ENCODE measurements at places on chromosomes 2 and 18.

GRCh38 chr2:62658891-62659290 lies 46.6 kb upstream of the EHBP1 start:
- no peak for DNase-seq

DNA sequence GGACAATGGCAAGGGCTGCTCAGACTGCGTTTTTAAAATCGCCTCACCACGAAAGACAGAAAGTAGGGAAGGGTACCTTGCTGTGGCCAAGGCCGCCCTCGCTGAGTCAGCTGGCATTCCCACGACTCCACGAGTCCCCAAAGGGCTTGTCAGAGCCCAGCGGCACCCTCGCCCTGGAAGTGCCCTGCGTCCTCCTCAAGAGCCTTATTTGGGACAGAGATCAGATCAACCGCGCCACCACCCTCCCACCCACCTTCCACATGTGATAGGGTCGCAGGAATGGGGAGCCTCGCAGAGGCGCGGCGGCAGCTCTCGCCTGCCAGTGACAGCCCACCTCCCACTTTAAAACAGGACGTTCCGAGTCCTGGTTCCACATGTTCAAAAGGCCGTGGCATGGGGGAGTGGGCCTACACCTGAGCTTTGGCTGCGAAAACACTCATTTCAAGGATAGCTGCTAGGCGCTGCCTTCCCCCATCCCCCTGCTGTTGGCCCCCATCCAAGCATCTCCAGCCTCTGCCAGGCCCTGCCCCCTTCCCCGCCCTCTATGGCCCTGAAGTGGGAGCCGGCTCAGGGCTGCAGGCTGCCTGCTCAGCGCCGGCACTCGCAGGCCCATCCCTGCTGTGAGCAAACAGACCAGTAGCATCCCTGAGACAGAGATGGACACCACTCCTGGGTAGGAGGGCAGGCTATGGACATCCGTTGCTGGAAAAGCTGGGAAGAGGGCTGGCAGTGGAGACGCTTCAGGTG lies 38.1 kb upstream of the ARHGEF4 start:
- DNase-seq: no peak

DNA sequence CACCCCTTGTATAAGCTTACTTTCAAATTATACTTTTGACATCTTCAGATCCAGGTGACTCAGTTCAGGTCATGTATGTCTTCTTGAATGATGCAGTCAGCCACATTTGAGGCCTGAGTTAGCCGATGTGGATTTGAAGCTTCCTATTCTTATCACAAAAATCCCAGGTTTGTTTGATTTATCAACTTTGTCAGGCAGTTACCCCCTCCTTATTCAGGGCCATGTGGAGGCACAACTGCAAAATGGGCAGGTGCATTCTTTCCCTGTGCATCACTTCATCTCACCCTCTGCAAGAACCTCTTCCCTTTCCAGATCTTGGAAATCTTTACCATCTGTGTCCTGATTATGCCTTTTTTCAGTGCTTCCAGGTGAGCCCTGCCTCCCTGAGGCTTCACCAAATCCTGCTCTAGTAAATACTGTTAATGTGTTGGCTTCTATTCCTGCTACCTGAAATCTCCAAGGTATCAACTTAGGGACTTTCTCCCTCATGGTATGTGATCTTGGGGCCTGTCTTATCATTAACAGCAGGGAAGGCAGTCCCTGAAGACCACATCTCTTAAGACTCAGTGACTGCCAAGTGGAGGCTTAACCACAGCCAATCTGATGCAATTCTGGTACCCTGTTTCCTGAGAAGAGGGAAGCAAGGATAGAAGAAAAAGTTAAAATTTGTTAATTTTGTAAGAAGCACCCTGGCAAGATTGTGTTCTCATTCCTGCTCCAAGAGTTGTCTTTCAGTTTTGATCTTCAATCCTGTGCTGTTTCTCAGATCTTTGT lies 9.4 kb upstream of the ARHGAP28 start:
- no peak for DNase-seq

- no peak for DNase-seq
Observed at GRCh38 chr2:86746939-86747338, 26.8 kb downstream of the RMND5A start.

DNA sequence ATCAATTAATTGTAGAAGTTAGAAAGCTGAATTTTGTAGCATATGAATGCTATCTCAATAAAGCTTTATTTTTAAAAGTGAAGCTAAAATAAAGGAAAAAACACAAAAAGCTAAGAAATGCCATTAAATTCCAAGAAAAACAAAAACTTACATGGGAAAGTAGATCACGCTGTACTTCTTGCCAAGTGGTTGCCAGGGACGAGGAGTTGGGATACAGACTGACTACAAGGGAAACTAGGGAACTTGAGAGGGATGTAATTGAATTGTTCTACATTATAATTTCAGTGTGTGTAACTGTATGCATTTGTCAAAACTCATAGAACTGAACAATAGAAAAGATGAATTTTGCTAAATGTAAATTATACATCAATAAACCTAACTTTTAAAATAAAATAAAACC lies 108.1 kb downstream of the DYM start:
- no peak for DNase-seq

GRCh38 chr2:224158831-224159230 lies 119.7 kb upstream of the SERPINE2 start:
- DNase-seq: no peak

- DNase-seq: no peak
Observed at GRCh38 chr2:189685540-189686229, 11.2 kb downstream of the ANKAR start.

GRCh38 chr2:35114765-35115164 lies 1240.8 kb upstream of the CRIM1 start:
- DNase-seq: no peak

DNA sequence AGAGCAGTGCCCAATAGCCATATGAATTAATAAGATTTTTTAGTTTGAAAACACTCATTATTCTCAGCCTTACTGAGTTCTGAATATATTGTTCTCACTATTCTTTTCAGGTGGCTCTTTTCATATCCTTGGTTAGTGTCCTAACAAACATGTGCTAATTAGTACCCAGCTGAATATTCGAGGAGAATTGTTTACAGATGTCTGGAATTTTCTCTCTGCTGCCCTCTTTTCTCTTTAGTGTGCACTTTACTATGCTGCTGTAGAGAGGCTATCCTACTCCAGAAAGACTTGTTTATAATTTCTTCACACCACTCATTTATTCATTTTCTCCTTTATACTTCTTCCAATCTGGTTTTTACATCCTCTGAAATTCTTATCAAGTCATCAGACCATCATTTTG lies 405.3 kb downstream of the SPAG16 start:
- DNase-seq: no peak

DNA sequence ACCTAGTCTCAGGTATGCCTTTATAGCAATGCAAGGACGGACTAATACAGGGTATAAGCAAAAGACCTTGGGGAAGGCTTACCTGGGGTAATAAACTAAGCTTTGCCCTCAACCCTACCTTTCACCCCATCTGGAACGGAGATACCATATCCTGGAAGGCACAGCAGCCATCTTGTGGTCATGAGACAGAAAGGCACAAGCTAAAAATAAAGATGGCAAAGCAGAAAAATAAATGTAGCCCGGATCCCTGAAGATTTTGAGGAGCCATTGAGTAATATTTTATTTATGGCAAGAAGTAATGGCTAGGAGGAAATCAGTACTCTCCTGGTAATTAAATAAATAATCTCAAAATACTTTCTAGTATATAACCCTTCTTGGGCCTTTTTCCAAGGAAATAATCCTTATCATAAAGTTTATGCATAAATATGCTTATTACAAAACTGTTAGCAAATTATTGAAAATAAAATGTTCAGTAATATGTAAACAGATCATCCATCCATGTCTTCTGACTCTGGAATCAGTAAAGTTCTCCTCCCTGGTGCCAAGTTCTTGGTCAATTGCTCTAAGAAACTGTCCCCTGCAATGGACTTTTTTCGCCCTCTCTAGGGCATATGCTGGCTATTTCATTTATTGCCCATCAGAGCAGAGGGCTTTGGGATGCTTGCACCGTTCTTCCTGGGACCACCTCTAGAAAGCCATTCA lies 198.7 kb downstream of the SPP2 start:
- no peak for DNase-seq

DNA sequence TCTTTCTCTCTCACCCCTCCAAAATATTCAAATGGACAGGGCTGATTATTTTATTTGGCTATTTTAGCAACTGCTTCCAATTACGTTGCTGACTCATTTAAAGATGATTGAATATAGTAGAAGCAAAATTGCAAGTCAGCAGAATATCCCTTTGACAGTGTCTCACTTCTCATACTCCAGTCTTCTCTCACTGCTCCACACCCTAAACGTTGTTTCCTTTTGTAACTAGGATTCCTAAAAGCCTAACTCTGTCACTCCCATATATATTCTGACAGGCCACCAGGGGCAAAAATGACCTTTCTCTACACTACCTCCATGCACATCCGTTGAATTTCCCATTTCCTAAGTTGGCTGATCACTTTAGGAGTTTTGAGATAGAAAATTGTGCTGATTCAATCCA lies 351.1 kb downstream of the RND3 start:
- DNase-seq: no peak

GRCh38 chr2:212915121-212915782 lies 236.2 kb downstream of the IKZF2 start:
- DNase-seq: no peak

GRCh38 chr2:129891341-129892320 lies 87.8 kb upstream of the RAB6C start:
- no peak for DNase-seq

DNA sequence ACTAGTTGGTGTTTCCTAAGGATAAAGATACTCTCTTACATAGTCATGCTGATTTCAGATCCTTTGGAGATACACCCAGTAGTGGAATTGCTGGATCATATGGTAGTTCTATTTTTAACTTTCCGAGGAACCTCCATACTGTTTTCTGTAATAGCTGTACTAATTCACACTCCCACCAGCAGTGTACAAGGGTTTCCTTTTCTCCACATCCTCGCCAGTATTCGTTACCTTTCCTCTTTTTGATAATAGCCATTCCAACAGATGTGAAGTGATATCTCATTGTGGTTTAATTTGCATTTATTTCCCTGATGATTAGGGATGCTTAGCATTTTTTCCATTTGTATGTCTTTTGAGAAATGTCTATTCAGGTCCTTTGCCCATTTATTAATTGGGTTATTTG lies 34.0 kb downstream of the ACTR2 start:
- DNase-seq: no peak

DNA sequence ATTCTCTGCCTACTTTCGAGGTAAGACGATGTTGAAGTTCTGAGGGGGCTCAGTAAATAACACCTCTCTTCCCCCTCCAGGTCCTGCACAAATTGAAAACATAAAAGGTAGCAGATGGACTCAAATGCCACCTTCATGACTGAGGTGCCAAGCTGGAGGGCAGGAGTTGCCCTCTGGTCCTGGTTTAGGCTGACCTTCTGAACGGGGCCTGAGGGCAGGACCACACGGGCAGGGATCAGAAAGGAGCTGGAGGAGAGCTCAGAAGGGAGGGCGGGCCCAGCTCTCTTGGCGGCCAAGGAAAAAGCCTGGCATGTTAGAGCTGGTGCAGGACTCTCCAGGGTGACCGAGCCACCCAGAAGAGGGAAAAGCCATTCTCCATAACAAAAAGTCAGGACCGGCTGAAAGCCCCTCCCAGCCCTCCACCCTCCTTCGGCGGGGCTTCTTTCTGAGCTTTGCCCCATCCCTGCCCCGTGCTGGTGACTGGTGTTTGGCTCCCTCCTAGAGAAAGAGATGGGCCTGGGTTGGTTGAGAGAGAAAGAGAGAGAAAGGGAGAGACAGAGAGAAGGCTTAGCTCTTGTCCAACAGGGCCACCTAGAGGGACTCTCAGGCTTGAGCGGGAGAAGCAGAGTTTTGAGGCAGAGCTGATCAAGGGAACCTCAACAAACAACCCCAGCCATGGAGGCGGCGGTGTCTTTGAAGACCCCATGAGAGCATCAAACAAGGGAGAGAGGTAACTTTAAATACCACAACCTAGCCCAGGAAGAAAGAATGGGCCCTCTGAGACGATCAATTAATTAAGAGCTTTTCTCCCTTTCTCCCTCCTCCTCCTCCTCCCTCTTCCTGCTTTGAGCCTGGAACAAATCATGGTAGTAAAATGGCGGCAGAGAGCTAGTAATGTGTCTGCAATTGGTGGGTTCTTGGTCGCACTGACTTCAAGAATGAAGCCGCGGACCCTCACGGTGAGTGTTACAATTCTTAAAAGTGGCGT lies 50.8 kb downstream of the WIPF1 start:
- peak; percentile 44 for DNase-seq

GRCh38 chr2:71681626-71682025 lies 228.3 kb downstream of the DYSF start:
- no peak for DNase-seq

- DNase-seq: no peak
Observed at GRCh38 chr2:137023205-137023604, 257.9 kb downstream of the THSD7B start.

DNA sequence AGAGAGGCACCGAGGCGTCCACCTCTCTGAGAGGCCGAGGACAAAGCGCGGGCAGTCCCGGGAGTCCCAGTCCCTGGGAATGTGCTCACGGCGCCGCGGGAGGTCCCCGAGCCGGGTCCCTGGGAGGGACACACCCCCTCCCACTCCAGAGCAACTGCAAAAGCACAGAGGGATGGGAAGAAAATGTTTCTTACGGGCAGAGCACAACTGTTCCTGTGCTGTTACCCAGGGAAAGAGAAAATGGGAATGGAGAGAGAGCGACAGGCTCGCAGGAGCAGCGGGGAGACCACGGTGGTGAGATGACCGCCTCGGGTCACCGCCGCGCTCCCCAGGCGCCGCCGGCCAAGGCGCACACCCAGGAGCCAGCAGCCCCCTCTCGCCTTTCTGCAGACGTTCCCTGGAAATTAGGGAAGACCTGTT lies 1.2 kb upstream of the BCL11A start:
- DNase-seq: no peak

DNA sequence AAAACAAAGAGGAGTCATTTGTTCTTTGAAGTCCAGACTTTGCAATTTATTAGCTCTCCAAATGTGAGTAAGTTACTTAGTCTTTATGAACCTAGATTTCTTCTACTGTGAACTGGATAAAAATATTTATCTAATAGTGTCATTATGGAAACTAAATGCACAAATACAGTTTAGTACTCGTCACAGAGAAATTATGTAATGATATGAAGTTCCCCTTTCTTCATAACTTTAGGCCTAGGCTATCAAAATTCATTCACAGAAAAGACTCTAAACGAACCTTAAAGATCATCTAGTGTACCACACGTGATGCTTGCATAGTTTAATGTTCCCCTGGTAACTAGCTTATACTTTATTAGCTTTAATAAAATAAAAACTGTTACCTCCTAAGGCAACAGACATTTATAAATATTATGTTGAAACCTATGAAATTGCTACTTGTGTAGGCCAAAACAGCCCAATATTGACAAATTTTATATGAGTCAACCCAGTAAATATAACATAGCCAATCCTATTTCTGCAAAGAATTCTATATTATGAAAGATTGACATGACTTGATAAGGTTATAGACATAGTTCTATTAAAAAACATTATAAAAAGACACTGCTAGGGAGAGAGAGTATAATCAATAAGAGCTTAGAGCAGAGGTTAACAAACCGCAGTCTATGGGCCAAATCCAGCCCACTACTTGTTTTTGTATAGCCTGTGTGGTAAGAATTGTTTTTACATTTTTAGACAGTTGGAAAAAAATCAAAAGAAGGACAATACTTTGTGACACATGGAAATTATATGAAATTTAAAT lies 44.9 kb upstream of the ITPRID2 start:
- DNase-seq: peak; percentile 84

Measured in inflammatory macrophage treated with lipopolysaccharide for 4 hours (primary cell).